ENCODE measurements at places on chromosomes 16 and 17.

GRCh38 chr16:1542166-1542500, 8.7 kb downstream of the TMEM204 start:
- no peak for DNase-seq

GRCh38 chr16:55470533-55471371, 8.2 kb upstream of the MMP2 start:
- no peak for DNase-seq

GRCh38 chr16:70741783-70742125, 55.9 kb upstream of the MTSS2 start:
- DNase-seq = no peak

- DNase-seq = no peak
Observed at GRCh38 chr16:48561960-48562393, 48.0 kb downstream of the N4BP1 start.

All from hematopoietic multipotent progenitor cell treated with erythropoietin and hydrocortisone succinate and interleukin-3 and kit ligand, for 4 days (in vitro differentiated cells).